ENCODE measurements at places on chromosomes 1 and 21.

GRCh38 chr1:90605070-90605469, 112.0 kb downstream of the BARHL2 start:
- DNase-seq, result no peak

GRCh38 chr1:154191990-154192461, at the start of gene TPM3:
TPM3 (minus strand) TSS chr1:154192100; CDS start chr1:154192018, 82 bp downstream.
- no peak for DNase-seq

DNA sequence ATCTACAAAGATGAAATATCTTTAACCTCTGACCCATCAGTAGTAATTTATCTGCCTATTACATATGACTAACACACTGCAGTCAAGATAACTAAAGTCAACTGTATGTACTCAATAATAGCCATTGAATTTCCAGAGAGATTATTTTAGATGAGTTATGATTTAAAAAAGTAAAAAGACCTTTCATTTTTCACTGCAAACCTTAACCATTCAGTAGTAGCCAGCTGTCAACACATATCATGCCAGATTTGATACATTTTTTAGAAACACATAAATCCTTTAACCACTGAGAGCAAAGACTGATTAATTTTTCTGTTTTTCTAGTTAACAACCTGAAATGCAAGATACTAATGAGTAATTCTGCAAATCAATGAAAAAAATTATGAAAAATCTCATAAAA, 31.0 kb downstream of the PALMD start:
- no peak for DNase-seq

DNA sequence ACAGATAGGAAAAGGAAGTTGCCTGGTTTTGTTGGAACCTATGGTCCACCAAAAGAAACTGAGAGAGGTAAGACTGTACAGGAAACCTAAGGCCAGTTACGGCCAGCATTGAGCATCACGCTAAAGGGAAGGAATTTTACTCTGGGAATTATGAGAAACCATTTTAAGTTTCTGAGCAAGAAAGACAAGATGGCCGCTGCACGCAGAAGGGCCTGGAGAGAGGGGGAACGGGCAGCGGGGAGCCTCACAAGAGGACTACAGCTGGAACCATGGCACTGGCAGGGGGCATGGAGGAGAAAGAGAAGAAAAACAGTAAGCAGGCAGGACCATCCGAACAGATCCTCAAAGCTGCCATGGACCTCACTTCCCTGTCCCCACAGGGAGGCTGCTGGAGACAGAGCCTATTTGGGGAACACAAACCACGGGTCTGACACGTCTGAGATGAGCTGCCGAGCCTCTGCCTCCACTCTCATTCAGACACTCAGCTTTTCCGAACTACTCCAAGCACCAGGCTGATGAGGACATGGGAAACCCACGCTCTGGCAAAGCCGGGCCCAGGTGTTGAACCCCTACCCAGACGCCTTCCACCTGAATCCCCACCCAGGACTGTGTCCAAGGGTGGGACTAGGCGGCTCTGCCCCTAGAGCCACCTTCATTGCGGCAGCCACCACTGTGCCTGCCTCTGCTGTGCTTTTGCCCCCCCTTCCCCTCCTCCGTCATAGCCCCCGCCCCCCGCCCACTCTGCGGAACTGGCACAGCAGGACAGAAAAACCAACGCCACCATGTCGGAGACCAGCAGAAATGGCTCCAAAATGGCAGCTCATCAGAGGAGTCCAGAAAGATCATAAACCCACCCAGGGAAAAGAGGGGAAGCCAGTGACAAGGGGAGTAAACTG, 69.0 kb downstream of the CD46 start:
- no peak for DNase-seq

- no peak for DNase-seq
Observed at GRCh38 chr1:18322368-18323032, 158.2 kb upstream of the KLHDC7A start.

GRCh38 chr1:60257531-60257930, 184.0 kb upstream of the C1orf87 start:
- DNase-seq, result no peak

- DNase-seq, result no peak
Observed at GRCh38 chr1:98384461-98385141, 276.9 kb upstream of the SNX7 start.

GRCh38 chr1:172513479-172513878, 19.5 kb upstream of the SUCO start:
- DNase-seq, result no peak

DNA sequence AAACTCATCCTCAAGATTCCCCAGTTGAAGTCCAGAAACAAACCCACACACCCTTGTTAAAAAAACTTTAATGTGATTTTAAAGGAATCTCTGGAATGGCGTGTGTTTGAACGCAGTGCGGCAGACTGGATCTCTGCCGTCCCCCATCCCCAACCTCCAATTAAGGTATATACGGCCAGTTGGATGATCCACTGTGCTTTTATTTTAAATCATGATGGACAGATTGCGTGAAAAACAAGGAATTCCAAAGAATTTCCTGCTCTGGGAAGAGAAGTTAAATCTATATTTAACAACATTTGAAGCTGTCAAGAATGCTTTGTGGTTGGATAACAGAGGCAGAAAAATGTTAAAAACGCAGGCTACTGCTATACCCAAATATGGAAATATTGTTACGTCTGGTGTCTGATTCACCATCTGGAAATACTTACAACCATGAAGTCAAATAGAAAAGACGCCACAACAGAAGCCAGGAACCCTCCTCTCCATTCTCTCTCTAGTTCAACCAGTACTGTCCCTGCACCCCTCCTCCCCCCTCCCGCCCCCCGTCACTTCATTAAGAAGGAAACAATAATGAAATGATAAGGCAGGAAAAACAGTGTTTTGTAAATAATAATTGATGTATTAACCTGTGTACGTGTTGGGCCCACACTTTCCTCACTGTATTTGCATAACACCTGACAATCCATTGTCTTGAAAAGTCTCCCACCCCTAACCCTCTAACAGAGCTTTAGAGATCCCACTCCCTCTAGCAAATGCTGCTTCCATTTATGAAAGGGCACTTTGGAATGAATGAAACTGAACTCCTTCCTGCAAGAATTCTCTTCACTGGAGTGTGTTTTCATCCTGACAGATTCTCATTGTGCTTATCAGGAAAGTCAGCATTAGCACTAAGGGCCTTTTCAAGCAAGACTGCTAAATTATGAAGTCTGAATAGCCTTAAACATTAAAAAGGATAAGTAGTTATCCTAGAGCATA, 2.0 kb upstream of the CCN1 start:
- no peak for DNase-seq

GRCh38 chr1:228809621-228810394, 74.5 kb downstream of the RHOU start:
- DNase-seq, result no peak

GRCh38 chr1:228018961-228019721, 12.3 kb downstream of the WNT3A start:
- no peak for DNase-seq

DNA sequence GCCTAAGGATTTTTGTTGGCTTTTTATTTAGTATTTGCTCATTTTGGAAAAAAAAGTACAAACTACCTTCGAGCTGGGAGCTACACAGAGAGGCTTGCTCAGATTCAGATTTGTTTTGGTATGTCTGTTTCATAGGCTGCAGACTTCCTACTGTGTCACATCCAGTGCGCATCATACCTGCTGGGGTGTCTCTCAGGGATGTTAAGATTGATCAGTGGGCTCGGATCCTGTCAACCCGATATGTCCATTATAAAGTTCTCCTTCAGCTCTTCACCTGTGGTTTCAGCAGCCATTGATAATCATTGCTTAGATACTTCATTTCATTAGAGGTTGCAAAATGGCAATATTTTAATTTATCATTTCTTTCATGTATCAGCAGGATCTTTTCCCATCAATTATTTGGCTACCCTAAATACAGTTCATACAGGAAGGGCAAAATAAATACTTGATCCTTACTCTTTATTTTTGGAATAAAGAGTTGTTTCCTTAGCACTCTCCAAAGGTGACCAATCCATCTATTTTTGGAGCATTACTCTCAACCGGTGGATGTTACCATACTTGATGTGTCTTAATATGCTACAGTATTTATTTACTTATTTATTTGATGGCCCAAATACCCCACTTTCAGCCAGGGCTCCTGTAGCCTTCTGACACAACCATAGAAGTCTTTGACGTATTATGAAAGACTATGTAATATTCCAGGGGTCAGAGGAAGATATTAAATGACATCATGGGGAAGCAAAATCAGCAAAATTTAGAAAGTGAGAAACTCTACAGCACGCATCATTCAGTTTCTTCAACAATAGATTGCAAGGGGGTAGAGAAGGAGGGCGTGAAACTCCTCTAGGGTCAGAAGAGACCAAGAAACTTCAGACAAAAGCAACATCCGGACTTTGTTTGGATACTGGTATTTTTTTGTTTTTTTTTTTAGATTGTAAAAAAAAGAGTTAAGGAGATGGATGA, 55.3 kb upstream of the HNRNPU start:
- no peak for DNase-seq

GRCh38 chr1:26574719-26575251, 45.2 kb downstream of the RPS6KA1 start:
- DNase-seq, result no peak

DNA sequence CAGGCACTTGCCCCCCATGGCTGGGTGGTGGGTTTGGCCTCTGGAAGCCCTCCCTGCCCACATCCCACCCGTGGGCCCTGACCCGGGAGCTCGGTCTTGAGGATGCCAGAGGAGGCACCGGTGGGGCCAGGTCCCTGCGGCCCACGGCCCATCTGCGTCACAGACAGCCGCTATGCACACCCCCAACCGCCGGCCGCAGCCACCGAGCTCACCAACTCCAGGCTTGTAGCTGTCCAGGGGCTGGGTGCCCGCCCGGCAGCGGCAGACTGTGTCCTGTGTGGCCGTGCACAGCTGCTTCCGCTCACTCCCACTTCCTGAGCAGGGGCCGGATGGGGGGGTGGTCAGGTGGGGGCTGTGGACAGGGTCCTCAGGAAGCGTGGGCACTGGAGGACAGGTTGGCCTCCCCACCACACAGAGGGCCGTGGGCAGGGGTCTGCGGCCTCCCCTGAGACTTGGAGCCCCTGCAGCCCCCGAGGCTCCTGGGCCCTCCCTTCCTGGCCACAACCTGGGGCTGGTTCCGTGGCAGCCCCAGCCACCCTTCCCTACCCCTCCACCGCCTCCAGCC, 1.1 kb downstream of the TNFRSF4 start:
- DNase-seq, result no peak

DNA sequence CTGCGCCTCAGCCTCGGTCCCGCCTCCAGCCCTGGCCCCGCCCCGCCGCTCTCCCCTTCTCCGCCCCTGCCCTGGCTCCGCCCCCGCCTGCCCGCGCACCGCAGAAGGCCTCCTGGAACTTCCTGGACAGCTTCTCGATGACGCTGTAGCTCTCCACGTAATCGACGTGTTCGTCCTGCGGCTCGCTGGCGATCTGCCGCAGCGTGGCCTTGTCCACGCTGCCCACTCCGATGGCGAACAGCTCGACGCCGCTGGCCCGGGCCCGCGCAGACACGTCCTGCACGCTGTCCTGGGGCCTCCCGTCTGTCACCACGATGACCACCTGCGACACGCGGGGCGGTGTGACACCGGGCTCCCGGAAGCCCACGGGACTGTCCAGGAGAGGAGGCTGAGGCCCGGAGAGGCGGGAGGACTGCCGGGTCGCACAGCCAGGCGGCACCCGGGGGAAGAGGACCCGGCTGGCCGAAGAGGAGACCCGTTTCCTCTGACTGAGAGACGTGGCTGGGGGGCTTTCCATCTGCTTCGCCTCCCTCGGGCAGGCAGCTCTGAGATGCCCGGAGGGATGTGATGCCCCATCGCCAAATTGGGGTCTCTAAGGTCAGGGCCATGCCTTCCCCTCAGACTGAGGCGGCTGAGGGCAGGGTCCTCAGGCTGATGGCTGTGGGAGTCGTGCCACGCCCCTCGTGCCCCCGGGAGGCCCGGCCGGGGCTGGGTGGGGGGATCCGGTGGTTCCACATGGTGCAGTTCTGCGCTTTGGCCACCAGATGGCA, 4.6 kb downstream of the MATN1 start:
- DNase-seq, result peak; percentile 86

DNA sequence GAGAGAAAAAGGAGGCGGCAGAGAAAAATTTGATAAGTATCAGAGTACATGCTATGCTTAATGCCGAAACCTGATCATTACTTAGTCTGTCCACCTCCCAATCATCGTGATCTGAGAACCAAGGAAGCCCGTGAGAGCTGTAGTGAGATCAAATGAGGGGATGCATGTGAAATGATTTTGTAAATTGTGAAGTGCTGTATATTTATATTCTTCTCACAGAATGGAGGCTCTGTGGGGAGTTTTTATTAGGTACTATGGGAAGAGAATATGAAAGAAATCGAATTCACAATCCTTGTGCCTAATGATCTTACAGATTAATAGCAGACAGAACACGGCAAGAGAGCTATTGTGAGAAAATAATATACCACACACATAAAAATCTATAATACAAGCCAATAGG, 115.5 kb downstream of the LYPLAL1 start:
- DNase-seq, result no peak

GRCh38 chr1:201779351-201779880, 49.5 kb upstream of the IPO9 start:
- no peak for DNase-seq

DNA sequence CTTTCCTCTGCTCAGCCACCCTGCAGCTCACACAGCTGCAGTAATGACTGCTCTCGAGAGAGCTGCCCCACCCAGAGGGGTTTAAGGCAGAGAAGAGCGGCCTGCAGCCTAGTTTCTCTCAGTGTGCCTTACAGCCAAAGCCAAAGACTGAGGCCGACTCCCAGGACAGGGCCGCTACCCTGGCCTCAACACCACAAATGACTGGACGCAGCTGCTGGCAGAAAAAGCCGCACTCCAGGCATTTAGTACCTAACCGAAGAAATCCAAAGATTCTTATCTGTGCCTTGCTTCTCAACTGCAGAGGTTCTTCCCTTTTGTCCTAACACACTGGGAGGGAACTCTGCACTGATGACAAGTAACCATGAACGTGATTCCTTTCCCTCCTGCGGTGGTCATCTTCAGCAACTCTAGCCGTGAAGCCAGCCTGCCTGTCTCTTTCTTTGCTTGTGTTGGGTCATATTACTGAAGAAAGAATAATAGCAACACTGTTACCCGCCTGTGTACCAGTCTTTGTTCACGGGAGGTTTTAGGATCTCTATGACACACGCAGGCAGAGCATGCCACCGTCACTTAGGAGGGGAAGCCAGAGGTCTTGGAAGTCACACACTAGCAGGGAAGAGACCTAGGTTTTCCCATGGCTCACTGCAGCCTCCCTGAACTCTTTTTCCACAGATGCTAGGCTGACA, 202.7 kb downstream of the RHOU start:
- DNase-seq, result no peak

- no peak for DNase-seq
Observed at GRCh38 chr1:206136241-206136640, 19.1 kb upstream of the AVPR1B start.

GRCh38 chr1:116808200-116808847, 54.1 kb downstream of the CD2 start:
- no peak for DNase-seq

All from NCI-H524 (cell line).